ENCODE measurements at places on chromosomes 4 and X. TPM values are rescaled to one million over a fixed set of nuclear protein-coding genes. Genes with fewer than 3 reads are reported as not detected.

The TRAM1L1 gene
- total RNA-seq: 4.3 TPM

DNA sequence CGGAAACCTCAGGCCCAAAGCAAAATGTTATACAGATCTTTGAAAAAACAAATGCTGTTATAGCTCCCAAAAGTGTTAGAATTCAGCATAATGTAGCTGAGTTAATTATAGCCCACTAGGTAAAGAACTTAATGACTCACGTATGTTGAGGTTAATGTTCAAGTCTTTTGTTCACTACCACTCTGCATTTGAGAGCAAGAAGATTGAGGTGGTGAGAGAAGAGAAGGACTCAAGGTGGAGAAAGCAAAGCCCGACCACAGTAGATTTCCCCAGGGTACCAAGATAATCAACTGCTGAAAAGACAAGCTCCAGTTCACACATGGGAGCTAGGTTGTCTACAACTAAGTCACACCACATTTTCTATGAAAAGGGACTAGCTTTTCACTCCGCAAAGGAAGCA lies 480.2 kb downstream of the DTHD1 start:
- H3K4me3 ChIP-seq: no peak overlapping the region
- H3K36me3 ChIP-seq: no peaks in the 10 kb centered on the region
- H3K4me1 ChIP-seq: no peaks in the 10 kb centered on the region
- no peaks in the 10 kb centered on the region for H3K27me3 ChIP-seq
- no peak for DNase-seq

DNA sequence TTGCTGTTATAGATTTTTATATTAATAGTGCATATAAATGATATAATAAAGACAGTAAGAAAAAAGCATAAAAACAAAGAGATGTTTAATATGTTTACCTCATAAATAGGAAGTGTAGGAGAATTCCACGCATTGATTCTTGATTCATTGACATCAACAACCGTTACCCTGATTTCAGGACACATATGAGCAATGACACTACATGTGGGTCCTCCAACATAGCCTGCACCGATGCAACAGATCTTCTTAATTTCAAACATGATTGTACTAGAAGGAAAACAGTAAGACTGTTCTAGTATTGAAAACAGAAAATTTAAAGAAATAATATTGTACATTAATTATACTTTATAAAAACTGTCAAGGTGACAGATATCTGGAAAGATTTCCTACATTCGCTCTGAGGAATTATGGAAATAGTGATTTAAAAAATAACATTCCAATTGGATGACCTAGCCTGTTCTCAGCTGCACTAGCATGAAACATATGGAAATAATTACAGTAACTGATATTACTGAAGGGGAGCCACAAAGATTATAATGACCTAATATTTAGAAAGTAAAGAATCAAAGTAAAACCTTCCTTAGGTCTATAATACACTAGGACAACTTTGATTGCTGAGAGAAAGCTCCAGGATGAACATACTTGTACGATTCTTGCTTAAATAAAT lies 5.9 kb downstream of the UGDH start:
- H3K4me3 ChIP-seq: peak overlapping the region; percentile 44
- peak overlapping the region; percentile 92 for H3K27ac ChIP-seq
- H3K36me3 ChIP-seq: peaks cover 57% of the 10 kb centered on the region

DNA sequence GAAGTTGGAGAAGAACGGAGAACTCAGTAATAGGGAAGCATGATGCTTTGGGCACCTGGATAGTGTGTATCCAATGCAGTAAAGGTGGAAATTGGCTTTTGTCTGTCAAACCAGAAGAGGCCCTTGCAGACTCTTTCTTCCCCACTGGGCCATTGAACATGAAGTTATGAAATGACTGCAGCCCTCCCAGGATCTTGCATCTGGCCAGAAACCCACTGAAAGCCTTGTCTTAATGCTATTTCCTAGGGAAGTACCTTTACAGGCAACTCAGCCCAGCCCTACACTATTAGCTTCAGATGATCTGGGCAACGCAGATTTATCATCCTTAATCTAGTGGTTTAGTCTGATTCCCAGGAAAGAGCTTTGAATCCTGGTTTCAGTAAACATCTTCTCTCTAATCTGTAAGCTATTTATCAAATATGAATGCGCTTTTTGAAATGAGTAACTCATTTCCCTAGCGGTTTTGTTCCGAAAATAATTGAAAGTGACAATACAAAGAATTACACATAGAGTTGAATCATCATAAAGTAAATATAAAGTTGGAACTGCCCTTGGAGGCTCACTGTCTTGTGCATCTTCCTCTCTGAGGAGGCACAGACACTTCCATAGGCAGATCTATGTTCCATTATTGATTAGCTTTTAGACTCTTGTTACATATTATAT lies 464.1 kb downstream of the IDS start:
- H3K27me3 ChIP-seq: no peaks in the 10 kb centered on the region
- no peak for DNase-seq
- no peak overlapping the region for H3K4me3 ChIP-seq
- H3K4me1 ChIP-seq: no peaks in the 10 kb centered on the region
- H3K27ac ChIP-seq: no peak overlapping the region

- no peaks in the 10 kb centered on the region for H3K36me3 ChIP-seq
- no peak overlapping the region for H3K4me3 ChIP-seq
- no peak overlapping the region for H3K27ac ChIP-seq
- DNase-seq: no peak
- no peaks in the 10 kb centered on the region for H3K27me3 ChIP-seq
Measured at GRCh38 chrX:44305921-44306320, 37.6 kb downstream of the EFHC2 start.

DNA sequence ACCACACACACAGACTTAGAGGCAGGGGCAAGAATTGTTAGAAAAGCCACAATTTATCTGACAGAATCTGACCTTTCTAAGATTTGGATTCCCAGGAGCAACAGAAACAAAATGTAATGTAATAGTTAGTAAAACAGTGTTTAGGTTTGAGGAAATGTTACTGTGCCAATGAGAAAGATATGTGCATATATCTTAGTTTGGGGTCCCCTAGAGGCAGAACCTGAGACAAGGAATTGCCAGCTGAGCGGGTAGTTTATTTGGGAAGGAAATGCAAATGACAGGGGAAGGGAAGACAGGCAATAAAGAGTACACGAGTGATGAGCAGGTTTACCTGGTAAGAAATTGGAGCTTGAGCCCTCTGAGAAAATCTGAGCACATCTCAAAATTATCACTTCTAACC lies 31.3 kb upstream of the DDX53 start:
- no peaks in the 10 kb centered on the region for H3K36me3 ChIP-seq
- H3K27me3 ChIP-seq: no peaks in the 10 kb centered on the region
- no peak overlapping the region for H3K27ac ChIP-seq

DNA sequence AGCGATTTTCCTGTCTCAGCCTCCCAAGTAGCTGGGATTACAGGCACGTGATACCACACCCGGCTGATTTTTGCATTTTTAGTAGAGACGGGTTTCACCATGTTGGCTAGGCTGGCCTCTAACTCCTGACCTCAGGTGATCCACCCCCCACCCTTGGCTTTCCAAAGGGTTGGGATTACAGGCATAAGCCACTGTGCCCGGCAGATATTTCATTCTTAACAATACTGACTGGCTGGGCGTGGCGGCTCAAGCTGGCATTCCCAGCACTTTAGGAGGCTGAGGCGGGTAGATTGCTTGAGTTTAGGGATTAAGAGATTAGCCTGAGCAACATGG lies 1.3 kb downstream of the PQBP1 start:
- H3K27me3 ChIP-seq: no peaks in the 10 kb centered on the region
- H3K4me1 ChIP-seq: peaks cover 10% of the 10 kb centered on the region
- no peak overlapping the region for H3K4me3 ChIP-seq
- no peak overlapping the region for H3K27ac ChIP-seq
- peaks cover 12% of the 10 kb centered on the region for H3K36me3 ChIP-seq

DNA sequence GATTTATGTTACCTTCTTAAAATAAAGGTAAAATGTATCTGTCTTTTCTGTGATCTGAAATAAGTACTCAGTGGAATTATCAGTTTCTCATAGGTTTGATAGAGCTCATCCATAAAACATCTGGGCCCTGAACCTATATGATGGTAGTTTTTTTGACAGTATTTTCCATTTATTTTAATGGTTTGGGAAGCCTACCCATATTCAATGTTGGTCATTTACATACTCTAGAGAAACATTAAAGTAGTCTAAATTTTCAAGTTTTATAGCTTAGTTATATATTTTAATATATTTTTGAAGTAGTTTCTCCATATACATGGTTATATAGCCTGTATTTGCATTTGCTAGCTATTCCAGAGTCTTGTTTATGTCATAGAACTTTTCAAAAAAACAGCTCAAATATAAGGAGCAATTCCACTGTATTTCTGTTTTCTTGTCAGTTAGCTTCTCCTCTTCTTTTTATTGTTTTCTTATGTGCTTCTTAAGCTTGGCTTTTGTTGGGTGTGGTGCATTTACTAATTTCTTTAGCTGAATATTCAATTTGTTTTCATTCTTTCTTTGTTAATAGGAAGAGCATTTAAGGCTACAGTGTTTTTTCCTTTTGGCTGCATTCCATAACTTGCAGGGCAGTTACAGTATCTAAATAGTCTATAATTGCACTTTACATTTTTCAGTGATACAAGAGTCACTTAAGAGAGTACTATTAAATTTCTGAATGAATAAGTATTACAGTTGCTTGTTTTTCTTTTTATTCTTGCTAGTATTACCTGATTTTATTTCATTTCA lies 181.4 kb downstream of the DKK2 start:
- no peaks in the 10 kb centered on the region for H3K4me1 ChIP-seq
- H3K36me3 ChIP-seq: no peaks in the 10 kb centered on the region
- H3K4me3 ChIP-seq: no peak overlapping the region

DNA sequence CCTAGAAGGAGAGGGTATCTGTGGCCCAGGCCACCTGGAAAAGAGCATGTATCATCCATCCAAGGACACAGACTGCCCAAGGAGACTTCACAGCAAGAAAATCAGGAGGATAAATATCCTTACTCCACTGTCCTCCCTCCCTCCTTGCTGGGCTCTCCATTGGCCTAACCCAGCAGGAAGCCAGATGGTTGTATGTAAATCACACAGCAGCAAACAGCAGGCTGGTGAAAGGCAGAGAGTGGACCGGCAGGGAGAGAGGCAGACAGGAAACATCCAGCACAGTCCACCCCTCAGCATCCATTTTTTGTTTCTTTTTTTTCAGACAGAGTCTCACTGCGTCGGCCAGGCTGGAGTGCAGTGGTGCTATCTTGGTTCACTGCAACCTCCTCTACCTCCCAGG lies 17.5 kb downstream of the TXK start:
- DNase-seq: no peak
- H3K27ac ChIP-seq: no peak overlapping the region
- no peak overlapping the region for H3K4me3 ChIP-seq
- no peaks in the 10 kb centered on the region for H3K36me3 ChIP-seq
- H3K4me1 ChIP-seq: peaks cover 5% of the 10 kb centered on the region

The STK32B gene
- total RNA-seq: 2.7 TPM

GRCh38 chr4:124610211-124610610 lies 102.3 kb downstream of the ANKRD50 start:
- H3K36me3 ChIP-seq: no peaks in the 10 kb centered on the region
- no peaks in the 10 kb centered on the region for H3K27me3 ChIP-seq
- no peak for DNase-seq
- no peak overlapping the region for H3K4me3 ChIP-seq
- no peak overlapping the region for H3K27ac ChIP-seq

The IKBKG gene
- total RNA-seq: 18.5 TPM

DNA sequence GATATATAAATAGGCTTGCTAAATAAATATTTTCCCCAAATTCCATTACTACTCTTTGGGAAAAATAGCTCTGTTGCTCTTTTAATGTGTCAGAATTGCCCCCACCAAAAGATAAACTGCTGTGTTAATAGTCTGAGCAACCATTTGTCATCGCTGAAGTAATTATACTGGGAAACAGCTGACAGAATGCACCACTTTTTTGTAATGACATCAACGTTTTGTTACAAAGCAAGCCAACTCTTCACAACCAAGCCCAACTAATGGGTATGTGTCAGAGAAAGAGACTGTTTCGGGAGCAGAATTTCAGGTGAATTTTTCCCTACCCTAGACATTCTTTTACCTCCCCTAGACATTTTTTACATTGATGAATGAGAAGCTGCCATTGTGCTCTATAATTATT lies 405.0 kb upstream of the MAGEB18 start:
- H3K4me3 ChIP-seq: no peak overlapping the region
- no peak overlapping the region for H3K27ac ChIP-seq
- H3K36me3 ChIP-seq: no peaks in the 10 kb centered on the region
- DNase-seq: no peak

DNA sequence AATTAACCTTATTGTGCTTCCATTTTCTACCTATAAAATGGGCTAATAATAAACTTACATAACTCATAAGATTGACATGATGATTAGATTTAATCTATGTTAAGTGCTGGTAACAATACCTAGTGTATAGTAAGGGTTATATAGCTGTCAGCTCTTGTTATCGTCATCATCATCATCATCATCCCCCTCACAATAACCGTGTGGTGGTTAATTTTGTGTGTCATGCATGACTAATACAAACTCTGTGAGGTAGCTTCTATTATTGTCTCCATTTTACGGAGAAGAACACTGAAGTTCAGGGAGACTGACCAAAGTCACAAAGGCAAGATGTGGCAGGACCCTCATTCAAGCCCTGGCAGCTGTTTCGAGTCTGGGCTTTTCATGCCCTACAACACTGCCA lies 211.3 kb downstream of the PALLD start:
- H3K4me1 ChIP-seq: peaks cover 44% of the 10 kb centered on the region
- no peak overlapping the region for H3K4me3 ChIP-seq
- no peak overlapping the region for H3K27ac ChIP-seq
- H3K36me3 ChIP-seq: peaks cover 28% of the 10 kb centered on the region
- no peak for DNase-seq
- no peaks in the 10 kb centered on the region for H3K27me3 ChIP-seq

GRCh38 chr4:6992728-6993677 lies 50.2 kb upstream of the TADA2B start:
- H3K4me1 ChIP-seq: peaks cover 26% of the 10 kb centered on the region
- H3K27ac ChIP-seq: no peak overlapping the region
- H3K4me3 ChIP-seq: no peak overlapping the region
- H3K36me3 ChIP-seq: peaks cover 27% of the 10 kb centered on the region
- H3K27me3 ChIP-seq: no peaks in the 10 kb centered on the region

DNA sequence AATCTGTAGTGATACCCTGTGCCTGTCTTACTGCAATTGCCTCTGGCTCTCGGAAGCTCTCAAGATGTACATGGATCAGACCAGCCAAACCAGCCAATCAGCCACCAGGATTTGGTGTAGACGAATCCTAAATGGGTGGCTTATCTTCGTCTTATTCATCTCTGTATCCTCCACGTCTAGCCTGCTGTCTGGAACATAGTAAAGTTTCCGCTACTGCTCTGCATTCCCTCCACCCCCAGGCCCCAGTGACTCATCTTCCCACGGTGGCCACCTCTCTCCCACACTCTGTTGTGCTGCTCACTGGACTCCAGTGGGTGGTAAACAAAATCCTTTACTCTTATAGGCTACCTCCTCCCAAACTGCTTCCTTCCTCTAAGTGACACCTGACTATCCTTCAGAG lies 37.8 kb downstream of the SEPTIN6 start:
- no peak overlapping the region for H3K4me3 ChIP-seq
- H3K36me3 ChIP-seq: no peaks in the 10 kb centered on the region
- H3K4me1 ChIP-seq: peaks cover 6% of the 10 kb centered on the region
- DNase-seq: peak; percentile 92
- H3K27me3 ChIP-seq: no peaks in the 10 kb centered on the region

GRCh38 chr4:52051213-52051614 lies at the start of gene SPATA18:
TSS of gene SPATA18 (plus strand) at chr4:52051304. CDS start at chr4:52051705, 401 bp downstream.
- H3K4me1 ChIP-seq: peaks cover 3% of the 10 kb centered on the region
- no peaks in the 10 kb centered on the region for H3K36me3 ChIP-seq
- peak; percentile 89 for DNase-seq
- peak within 1 kb of the TSS; percentile 58 for H3K27ac ChIP-seq
- peaks cover 22% of the 10 kb centered on the region for H3K27me3 ChIP-seq

GRCh38 chr4:7421356-7422150 lies 13.2 kb downstream of the PSAPL1 start:
- H3K27me3 ChIP-seq: no peaks in the 10 kb centered on the region
- H3K27ac ChIP-seq: no peak overlapping the region
- DNase-seq: peak; percentile 69
- no peaks in the 10 kb centered on the region for H3K4me1 ChIP-seq
- no peak overlapping the region for H3K4me3 ChIP-seq

The HHIP gene
- 0.59 TPM for total RNA-seq

Measured in osteoblast (primary cell).